ENCODE measurements at places on chromosomes 12 and 14.

DNA sequence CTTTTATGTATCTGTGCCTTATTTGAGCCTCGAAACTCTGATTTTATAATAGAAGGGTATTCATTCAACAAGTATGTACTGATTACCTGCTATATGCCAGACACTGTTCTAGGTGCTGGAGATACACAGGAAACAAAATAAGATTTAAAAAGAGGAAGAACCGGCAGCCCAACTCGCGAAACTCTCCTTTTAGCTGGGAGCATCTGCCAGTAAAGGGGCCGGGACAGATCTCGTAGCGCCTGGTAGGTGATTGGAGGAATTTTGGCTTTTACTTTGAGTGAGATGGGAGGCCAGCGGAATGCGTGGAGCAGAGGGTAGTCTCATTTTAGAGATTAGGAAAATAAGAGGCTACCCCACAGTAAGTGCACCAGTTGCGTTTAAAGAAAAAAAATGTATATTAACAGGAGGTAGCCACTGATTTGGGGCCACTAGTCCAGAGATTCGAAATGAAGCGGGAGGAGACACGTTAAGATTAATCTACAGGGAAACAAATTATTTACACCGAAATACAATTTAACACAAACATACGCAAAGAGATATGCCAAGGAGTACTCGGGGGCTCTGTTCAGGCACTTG lies 520 bp upstream of the MON2 start:
- DNase-seq: peak; percentile 39

DNA sequence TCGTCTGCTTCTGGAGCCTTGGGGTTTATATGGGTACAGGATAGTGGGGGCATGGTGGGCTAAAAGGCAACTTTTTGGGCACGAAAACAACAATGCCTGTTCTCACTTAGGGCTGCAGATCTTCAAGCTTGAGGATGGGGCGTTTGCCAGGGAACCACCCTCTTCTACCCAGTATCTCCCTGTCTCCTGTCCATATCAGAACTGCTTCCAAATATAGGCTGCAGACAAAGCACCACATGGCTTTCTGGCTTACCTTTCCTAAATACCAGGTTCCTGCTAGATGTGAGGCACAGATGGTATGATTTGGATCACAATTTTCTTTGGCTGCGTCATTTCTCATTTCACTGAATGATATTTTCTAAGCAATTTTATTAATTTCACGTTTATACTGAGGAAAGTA lies 70.4 kb downstream of the CMAS start:
- DNase-seq: no peak

DNA sequence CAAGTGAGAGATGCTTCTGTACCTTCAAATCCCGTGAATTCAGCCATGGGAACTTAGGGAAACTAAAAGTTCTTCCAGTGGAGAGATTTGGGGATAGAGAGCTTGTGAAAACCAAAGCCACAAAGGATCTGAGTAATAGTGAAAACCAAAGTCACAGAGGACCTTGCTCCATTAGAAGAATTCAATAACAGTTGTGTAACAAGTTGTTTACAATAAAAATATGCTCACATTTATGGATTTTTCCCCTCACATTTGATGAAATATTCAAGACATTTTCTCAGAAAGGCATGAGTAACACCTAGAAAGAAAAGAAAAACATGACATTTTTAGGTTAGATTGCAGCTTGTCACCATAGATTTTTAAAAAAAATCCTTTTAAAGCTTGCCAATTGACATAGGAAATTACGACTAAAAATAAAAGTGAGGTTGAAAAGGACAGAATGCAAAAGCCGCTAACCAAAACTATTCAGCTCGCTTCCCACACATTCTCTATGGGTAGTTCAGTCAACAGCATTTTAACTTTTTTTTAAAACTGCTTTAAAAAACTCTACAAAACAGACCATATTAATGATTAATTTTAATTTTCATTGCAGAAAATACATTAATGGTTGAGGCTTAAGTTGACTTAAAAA lies 113.2 kb downstream of the CAND1 start:
- peak; percentile 31 for DNase-seq

DNA sequence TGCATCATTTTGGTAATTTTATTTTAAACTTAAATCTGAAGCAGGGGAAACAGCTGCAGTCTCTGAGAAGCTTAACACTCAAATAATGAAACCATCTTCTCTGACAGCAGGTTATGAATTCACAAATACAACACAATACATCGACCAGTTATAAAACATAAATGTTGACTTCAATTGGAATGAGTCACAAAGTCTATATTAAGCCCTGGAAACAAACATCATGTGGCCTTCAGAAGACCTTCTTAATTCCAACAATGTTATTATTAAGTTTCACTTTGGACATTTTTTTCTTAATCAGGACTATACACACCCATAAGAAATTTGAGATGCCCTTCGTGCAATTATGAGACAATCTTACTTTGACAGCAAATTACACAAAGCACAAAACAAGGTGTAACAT lies 68.9 kb downstream of the CEP128 start:
- no peak for DNase-seq

DNA sequence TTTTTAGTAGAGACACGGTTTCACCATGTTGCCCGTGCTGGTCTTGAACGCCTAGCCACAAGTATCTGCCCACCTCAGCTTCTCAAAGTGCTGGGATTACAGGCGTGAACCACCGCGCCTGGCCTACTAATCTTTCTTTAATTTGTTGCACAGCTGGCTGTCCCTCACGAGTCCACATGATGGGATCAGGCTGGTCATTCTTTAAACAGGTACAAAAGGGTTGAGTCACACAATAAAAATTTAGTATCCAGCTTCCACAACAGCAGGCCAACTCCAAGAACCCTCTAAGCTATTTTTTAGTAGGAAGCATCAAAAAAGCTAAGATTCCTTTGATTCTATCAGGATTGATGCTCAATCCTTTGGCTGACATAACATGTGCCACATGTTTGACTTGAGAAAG lies 17.8 kb downstream of the SINHCAF start:
- DNase-seq: no peak

DNA sequence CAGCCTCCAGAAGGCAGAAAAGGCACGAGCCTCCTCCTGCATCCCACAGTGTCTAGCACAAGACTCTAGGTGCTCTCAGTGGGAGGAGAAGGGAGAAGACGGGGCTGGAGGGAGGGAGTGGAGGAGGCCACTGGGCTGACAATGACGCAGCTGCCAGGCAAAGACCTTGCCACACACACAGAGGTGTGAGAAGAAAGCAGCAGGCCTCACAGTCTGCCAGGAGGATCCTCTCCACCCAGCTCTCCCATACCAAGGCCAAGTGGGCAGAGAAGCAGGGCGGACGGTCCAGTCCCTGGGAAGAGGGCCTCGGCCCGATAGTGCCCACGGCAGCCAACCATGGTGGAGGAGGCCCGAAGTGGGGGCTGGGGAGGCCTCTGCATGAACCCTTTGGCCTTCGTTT lies 78.9 kb downstream of the NCOR2 start:
- no peak for DNase-seq

GRCh38 chr12:34346372-34347034 lies 324.2 kb downstream of the ALG10 start:
- DNase-seq: no peak

DNA sequence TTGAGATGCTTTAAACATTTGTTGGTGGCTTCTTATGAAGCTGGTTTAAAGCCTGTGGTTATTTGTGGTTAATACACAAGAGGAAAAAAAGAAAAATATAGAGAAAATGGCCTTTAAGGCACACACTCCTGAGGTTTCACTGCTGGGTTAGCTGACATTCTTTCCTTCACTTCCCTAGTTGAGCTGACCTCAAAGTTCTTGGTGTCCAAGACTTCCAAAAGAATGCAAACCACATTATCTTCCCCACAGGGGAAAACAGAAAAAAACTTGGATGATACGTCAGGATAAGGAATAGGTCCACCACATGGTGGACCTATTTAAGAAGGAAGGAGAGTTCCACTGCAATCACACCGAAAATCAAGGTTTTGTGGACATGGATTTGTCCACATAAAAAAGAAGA lies 94.3 kb downstream of the SLC25A21 start:
- DNase-seq: peak; percentile 32

- DNase-seq: peak; percentile 32
Observed at GRCh38 chr14:29311983-29312382, 545.4 kb downstream of the FOXG1 start.

- DNase-seq: no peak
Observed at GRCh38 chr12:60577607-60578006, 981.8 kb downstream of the SLC16A7 start.

DNA sequence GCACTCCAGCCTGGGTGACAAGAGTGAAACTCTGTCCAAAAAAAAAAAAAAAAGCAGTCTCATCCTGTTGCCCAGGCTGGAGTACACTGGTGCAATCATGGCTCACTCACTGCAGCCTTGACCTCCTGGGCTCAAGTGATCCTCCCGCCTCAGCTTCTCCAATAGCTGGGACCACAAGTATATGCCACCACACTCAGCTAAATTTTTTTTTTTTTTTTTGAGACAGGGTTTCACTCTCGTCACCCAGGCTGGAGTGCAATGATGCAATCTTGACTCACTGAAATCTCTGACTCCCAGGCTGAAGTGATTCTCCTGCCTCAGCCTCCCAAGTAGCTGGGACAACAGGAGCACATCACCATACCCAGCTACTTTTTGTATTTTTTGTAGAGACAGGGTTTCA lies 5.2 kb upstream of the CNPY2 start:
- DNase-seq: peak; percentile 28

DNA sequence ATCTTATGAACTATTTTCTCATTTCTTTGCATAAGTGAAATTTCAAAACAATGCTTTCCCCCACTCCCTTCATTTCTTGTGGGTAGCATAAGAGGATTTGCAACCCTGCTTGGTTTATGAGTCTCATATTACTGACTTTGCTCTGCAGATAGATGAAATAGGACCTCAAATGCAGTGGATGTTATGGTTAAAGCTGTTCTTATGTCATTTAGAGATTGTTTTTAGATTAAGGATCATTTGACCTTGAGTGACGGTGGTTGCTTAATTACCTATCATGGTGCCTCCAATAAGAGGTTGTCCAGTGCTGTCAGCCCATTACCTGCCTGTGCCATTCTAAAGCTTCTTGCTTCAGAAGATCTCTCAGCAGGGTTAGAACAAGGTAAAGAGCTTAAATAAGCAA lies 351.4 kb upstream of the ATP2B1 start:
- no peak for DNase-seq

- peak; percentile 90 for DNase-seq
Observed at GRCh38 chr12:49088150-49088931, 6.3 kb downstream of the DHH start.

DNA sequence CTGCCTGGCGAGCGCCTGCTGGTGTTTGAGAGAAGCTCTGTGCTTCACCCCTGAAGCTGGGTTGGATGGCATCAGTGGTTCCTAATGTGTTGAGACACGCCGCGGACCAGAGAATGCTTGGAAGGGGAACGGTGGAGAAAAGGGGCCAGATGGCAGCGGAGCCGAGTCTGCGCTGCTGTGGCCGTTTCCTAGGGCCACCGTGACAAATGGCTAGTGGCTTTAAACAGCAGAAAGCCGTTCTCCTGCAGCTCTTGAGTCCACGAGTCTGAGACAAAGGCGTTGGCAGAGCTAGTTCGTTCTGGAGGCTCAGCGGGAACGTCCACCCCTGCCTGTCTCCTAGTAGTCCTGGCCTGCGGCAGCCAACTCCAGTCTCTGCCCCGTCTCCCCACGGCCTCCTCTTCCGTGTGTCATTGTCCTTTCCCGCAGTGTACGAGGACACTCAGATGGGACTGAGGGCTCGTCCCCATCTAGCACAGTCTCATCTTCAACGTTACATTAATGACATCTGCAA lies 103.6 kb downstream of the ADGRD1 start:
- DNase-seq: no peak

DNA sequence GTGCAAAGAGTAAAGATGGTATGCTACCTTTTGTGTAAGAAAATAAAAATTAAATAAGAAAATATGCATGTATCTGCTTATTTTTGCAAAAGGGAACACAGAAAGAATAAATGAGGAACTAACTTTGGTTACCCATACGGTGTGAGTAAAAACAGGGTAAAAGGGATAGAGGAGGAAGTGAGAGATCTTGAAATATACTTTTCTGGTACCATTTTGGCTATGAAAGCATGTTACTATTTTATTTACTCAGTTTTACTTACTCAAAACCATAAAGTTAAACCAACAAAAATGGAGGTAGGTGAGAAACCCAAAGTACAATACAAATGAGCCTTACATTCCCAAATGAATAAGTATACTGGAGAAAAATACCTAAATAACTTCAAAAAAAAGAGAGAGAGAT lies 122.0 kb upstream of the EGLN3 start:
- DNase-seq: no peak

- peak; percentile 48 for DNase-seq
Observed at GRCh38 chr12:57803319-57803893, 15.1 kb downstream of the AVIL start.

- peak; percentile 84 for DNase-seq
Observed at GRCh38 chr14:29310757-29311156, 544.2 kb downstream of the FOXG1 start.

GRCh38 chr12:117622741-117623140 lies 261.3 kb upstream of the NOS1 start:
- DNase-seq: peak; percentile 91

GRCh38 chr14:39050389-39050788 lies 52.6 kb downstream of the SEC23A start:
- peak; percentile 57 for DNase-seq

DNA sequence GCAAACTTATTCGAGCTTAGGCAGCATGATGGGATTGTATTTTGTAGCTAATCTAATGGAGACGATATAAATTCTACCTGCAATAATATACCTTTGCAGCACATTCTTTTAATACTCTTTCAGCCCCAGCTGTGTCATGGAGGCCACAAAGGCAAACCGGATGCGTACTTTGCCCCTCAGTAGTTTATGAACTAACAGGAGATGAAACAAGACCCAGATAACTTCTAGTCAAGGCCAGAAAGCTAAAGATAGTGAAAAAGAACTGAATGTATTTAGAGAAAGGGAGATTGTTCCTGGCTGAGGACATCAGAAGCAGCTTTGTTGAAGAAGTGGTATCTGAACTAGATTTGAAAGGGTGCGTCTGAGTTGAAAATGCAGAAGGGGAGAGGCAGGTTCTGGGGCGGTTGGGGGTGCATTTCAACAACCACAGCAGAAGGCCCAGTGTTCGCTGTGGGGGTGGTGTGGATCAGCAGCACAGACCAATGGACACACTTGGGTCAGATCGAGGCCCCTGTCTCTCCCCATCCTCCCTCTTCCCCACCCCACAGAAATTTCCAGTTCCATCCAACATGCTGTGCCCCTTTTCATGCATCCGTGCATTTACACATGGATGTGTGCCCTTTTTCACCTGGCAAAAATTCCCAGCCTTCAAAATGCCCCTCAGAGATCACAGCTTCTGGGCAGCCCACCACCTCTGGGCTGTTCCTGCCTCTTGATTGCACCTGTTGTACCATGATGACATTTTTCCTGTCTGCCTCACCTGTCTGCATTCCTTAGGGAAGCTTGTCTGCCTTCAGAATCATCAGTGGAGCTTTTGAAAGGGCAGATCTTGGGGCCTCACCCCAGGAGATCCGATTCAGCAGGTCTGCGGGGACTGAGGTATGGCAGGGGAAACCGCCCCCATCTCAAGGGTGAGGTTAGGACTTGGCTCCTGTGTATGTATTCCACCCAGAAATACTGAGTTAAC lies 2.2 kb downstream of the ZNF839 start:
- no peak for DNase-seq

GRCh38 chr12:123847019-123847418 lies 84.9 kb downstream of the DNAH10 start:
- no peak for DNase-seq

GRCh38 chr12:3931776-3932175 lies 58.6 kb upstream of the PARP11 start:
- DNase-seq: peak; percentile 10

Measured in fibroblast of skin of right biceps (primary cell).